ENCODE measurements at places on chromosomes 6 and 20. TPM values are rescaled to one million over a fixed set of nuclear protein-coding genes. Genes with fewer than 3 reads are reported as not detected.

Gene AKAP12
- 84.6 TPM for total RNA-seq

Gene NT5E
- total RNA-seq, result 41.0 TPM

Gene TPX2
- 1.4 TPM for total RNA-seq

GRCh38 chr6:28212510-28213212 is 12.4 kb upstream of the ZSCAN9 start:
- peak; percentile 59 for DNase-seq

DNA sequence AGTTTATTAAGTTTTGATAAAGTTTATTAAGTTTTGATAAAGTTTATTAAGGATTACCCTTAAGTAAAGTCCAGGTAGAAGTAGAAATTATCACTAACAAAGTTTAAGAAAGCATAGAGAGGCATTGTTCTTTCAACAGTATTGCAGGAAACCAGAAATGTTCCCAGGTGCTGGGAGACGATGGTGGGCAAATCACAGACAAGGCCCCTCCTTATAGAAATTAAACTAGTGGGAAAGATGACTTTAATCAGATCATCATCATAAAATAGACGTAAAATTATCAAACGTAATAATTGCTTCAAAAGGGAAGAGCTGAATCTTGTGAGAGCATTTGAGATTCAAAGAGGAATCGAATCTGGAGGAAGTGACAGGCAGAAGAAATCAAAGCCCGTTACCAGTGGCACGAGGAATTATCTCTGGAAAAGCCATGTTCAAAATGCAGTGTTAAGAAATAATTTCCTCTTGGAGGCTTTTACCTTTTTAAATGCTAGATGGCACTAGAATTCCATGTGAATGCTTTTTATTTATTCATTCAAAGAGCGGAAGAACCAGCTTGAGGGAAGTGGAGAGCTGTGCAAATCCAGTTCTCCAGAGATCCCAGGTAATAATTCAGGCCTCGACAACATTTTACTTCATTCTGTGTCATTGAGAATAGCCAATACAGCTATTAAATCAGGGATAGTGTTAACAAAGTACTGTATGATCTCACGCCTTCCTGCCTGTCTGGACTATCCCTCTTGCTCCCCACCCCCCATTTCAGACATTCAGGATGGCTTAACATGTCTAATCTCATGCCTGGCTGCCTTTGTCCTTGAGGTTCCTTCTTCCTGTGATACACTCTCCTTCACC is 1.0 kb upstream of the APMAP start:
- DNase-seq, result peak; percentile 68

- peak; percentile 84 for DNase-seq
Measured at GRCh38 chr6:3226481-3227362, 731 bp downstream of the TUBB2B start.

- no peak for DNase-seq
Measured at GRCh38 chr20:51003753-51004152, 19.2 kb downstream of the KCNG1 start.

- DNase-seq, result no peak
Measured at GRCh38 chr6:109706513-109706912, 15.4 kb downstream of the FIG4 start.

DNA sequence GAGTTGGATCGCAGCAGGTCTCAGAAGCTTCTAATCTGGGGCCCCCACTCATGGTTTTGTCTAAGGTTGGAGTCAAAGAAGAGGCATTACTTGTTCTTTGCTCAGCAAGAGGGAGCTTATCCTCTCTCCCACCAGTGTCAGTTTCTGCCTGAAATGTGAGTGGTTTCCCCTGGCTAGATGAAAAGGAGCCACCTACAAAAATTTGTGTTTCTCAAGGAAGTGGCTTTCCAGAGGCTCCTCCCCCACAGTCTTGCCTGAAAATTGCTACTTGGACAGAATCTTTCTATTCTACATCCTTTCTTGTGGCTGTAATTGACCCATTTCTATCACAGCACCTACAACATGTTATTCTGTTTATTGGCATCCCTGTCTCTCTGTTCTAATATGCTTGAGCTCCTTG is 37.9 kb downstream of the SCML4 start:
- no peak for DNase-seq
